ENCODE measurements at places on chromosomes 7 and 10.

DNA sequence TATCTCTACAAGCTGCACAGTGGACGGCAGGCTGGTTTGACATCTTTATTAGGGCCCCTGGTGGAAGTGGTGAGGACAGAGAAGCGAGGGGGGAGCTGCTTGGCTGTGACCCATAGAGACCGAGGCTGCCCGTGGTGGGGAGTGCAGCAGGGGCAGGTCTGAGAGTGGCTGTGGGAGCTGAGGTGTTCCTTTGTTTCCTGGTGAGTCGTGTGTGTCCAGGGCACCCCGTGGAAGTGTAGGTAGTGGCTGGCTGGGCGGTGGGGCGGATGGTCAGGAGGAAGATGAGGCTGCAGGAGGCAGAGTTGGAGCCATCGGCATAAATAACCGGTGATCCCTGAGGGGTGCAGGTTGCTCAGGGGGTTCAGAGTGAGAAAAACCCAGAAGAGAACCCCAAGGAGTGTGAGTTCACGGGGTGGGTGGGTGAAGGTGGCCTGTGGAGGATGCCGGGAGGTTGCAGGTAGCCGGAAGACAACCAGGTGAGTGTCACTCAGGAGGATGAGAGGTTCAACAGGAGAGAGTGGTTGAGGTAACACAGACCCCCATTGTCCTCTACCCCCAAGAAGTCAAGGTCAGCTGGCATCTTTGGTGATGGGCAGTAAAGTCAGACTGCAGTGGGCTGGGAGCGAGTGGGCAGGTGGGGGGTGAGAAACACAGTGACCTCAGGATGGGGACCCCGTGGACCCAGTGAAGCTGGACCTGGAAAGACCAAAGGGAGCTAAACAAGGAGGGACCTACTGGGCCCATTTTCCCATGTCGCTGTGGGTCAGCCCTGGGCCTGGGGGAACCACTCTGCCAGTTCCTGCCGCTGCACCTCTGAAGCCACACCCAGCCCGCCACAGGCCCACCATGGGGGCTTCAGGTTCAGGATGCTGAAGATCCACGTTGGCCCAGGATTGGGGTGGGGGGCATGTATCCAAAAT, 7.8 kb downstream of the ATP6V0E2 start:
- DNase-seq: no peak

DNA sequence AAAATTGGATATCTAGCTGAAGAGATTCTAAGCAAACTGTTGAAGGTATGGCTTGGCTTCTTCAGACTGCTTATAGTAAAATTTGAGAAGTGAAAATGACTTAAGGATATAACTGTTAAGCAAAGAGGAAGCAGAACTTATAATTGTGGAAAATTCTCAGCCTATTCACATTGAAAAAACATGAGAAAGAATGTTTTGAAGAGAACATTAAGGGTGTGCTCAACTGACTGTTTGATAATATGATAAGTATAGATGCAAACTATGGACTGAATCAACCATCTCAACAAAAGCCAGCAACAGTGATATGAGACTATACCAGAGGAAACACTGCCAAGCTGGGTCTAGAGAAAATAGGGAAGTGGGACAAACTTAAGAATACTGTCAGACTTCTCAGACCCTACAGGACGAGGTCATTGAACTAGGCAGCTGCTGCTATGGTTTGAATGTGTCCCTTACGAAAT, 133.1 kb upstream of the PPP1R3A start:
- no peak for DNase-seq

DNA sequence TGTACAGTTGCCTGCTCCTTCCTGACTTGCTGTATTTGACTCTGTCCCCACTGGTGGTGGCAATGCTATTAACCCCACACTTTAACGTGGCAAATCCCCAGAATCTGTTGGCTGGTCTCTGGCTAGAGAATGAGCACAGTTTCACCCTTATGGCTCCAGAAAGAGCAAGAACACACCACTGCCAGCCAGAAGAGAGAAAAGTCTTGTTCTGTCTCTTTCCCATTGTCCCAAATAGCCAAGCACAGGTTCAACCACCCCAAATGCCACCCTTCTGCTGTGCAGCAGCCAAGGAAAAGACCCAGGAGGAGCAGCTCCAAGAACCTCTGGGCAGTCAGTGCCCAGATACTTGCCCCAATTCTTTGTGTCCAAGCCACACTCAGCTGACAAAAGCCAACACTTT, 11.3 kb downstream of the SLC16A9 start:
- no peak for DNase-seq

GRCh38 chr10:28177944-28178637, 124.8 kb downstream of the MPP7 start:
- DNase-seq: no peak

GRCh38 chr10:4450981-4451908, 374.8 kb upstream of the AKR1E2 start:
- no peak for DNase-seq

DNA sequence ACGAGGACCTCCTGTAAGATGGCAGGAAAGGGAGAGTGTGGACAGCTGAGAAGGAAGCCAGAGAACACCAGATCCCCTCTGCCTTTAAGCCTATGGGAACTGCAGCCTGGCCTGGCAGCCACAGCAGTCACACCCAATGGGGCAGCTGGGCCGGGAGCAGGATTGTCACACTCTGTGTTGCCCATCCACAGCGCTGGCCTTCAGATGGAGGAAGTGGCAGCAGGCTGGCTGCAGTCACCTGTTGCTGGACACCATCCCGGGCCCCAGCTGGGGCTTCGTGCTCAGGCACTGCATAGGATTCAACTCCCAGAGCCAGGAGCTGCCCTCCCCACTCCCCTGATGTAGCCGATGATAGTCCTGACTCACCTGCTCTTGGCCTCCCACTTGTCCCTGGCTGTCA, 114.4 kb downstream of the COL13A1 start:
- no peak for DNase-seq

DNA sequence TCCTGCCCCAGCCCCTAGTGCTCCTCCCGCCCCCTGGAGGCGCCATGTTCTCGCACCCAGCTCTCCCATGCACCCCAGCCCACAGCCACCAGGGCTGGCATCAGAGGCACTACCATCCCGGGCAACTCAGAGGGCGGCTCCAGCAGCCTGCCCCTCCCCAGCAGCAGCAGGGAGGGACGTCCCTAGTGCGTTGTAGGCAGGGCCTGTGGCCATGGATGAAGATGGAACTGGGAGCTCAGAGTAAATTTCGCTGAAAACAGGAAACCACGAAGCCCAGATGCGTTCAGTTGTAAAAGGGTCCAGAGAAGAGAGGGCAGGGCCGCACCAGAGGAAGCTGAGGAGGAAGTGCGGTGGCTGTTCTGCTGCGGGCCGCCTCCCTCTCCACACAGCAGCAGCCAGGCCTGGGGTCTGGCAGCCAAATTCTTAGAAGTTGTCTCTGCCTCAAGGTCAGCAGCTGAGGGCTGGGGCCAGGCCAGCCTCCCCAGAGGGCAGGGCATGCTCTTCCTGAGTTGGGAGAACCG, 24.6 kb downstream of the VSIR start:
- no peak for DNase-seq

- no peak for DNase-seq
Measured at GRCh38 chr7:71770269-71770907, 638.4 kb downstream of the GALNT17 start.

DNA sequence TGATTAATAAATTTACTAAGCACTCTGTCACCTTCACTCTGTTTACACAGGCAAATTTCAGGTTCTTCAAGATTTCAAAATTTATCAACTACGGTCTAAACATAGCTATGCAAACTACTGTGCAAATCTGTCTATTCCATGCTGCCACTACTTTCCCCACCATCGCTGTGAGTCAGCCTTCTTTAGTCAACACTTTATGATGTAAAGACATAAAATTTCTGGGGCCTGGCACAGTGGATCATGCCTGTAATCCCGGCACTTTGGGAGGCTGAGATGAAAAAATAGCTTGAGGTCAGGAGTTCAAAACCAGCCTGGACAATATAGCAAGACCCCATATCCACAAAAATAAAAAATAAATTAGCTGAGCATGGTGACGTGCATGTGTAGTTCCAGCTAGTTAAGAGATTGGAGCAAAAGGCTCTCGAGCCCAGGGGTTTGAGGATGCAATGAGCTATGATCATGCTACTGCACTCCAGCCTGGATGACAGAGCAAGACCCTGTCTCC, 42.6 kb downstream of the CNOT4 start:
- no peak for DNase-seq

Data from NCI-H1930 (cell line).